ENCODE measurements at places on chromosomes 11 and 22.

DNA sequence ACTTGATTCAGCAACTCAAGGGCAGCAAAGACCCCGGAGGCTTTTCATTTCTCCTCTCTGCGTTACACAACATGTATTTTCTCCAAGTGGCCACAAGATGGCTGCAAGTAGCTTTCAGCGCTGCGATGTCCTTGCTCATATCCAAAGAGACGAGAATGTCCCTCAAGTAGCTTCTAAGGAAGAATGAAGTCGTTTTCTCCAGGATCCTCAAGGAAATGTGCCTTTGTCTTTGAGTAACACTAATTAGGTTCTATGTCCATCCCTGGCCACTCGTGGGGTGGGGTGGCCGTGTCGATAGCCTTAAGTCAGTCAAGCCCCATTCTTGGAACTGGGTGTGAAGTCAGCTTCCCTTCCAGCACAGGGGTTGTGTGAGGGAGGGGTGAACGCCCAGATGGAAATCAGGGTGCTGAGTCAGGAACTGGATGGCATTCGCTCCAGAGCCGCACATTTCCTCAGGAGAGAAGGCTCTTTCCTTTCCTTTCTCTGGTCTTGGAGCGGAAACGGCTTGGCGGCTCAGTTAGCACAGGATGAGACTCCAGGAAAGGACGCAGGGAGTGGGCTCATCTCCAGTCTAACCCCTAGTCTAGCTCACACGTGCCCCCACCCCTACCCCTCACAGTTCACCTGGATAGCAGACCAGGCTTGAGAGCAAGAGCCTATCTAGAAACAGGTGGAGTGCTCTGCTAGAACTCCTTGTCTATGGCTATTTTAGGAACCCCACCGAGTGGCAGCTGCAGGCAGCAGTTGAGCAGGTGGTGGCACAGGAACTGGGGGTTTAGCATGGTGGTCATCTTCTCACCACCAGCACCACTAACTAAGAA is 44.3 kb downstream of the NNMT start:
- peak; percentile 63 for DNase-seq

DNA sequence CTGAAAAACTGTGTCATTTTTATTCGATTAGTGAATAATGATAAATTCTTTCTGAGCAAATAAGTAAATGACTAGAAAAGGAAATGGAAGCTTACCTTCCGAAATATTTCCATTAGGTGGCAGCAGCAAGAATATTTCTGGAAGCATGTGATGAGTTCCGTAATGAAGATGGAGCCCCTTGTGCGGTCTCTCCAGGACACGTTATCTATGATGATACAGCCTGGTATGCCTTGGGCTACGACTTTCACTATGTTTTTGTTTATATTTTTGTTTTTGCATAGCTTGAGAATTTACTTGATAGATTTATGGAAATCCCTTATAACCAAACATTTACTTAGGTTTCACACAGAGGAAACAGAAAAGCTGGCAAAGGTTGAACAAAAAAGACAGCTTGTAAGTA is 25.7 kb downstream of the CASP5 start:
- no peak for DNase-seq

- DNase-seq: no peak
Measured at GRCh38 chr11:32116668-32117067, 25.8 kb downstream of the RCN1 start.

DNA sequence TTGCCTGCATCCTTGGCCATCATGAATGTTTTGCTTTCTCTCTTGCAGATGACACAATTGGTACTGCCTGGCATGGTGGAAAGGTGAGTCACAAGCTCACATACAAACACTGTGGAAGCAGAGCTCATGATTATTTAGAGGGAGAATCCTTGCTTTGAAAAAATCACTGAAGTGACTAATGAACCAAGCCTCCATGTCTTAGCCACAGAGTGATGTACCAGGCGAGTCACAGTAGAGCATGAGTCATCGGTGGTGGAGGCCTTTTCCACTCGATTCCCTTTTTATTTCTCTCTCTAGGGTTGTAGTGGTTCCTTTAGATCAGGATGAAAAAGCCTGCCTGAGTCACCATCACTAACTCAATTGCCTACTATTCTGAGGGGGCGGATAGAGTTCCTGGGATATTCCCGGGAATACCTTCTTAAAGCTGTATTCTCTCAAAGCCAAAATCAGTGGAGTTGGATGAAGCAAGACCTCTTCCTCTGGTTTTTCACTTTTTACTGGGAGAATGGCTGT is 49.6 kb upstream of the ALKBH3 start:
- DNase-seq: no peak

DNA sequence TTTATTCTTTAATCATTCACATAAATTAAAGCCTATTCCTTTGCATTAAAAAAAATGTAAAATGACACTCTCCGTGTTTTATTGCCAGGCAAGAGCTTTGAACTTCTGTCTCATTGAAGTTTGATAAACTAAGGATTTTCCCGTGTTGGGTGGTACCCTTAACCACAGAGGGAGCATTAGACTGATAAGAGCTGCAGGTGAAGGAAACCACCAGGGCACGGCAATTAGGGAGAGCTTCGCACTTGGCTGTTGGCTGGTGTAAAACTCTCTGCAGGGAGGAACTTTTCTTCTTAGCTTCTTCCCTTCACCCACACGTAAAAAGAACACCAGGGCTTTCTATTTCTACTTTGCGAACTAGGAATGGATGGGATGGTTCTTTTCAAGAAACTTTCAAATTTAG is 47.0 kb downstream of the CSTPP1 start:
- DNase-seq: no peak

GRCh38 chr22:37971475-37972434 is 12.6 kb downstream of the SOX10 start:
- DNase-seq: no peak

DNA sequence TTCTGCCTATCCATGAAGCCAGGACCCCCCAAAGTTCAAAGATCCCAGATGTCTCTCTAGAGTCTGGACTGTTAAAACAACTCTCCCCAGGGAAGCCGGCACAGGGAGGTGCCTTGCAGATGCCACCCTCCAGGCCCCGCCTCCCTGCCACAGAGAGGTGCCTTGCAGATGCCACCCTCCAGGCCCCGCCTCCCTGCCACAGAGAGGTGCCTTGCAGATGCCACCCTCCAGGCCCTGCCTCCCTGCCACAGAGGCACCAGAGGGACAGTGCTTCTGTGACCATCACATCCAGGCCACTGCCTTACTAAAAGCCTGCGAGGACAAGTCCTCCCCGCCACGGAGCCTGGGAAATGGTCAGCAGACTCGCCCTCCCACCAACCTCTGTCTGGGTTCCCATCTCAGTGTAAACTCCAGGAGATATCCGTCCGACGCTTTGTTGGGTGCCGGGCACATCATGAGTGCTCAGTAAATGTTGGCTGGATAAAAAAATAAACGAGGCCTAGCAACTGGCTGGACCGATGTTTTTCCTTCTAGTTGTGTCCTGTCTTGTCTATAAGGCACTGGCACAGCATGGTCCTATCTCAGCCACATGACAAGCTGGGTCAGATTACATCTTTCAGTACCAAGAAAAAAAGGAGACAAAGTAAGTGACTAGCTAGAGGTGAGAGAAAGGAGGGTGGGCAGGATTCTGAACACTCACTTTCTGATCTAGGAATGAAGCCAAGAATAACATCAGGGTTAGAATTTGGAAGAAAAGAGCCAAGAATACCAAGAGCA is 91.2 kb upstream of the CSNK2A3 start:
- peak; percentile 23 for DNase-seq

- no peak for DNase-seq
Measured at GRCh38 chr11:19952116-19952605, 208.1 kb downstream of the DBX1 start.

DNA sequence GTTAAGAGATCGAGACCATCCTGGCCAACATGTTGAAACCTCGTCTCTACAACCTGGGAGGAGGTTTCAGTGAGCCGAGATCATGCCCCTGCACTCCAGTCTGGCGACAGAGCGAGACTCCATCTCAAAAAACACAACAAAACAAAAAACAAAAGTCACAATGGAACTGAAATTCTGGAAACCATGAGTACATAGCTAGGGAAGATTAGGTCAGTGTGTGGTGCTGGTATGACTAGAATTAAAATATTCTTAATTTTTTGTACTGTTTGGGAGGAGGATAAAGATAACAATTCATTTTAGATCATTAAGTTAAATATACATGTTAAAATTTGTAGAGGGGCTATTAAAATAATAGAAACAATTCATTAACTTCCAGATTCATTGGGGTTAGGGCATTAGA is 344.4 kb downstream of the TBC1D22A start:
- DNase-seq: no peak

- peak; percentile 29 for DNase-seq
Measured at GRCh38 chr11:19524171-19524671, 188.4 kb upstream of the NAV2 start.

GRCh38 chr11:10331548-10332289 is 26.8 kb downstream of the ADM start:
- DNase-seq: no peak
